Uterus (tissue), 4 donors: ENCODE measurements at places on chromosomes 3 and 15. TPM values are rescaled to one million over a fixed set of nuclear protein-coding genes. Genes with fewer than 3 reads are reported as not detected.

DNA sequence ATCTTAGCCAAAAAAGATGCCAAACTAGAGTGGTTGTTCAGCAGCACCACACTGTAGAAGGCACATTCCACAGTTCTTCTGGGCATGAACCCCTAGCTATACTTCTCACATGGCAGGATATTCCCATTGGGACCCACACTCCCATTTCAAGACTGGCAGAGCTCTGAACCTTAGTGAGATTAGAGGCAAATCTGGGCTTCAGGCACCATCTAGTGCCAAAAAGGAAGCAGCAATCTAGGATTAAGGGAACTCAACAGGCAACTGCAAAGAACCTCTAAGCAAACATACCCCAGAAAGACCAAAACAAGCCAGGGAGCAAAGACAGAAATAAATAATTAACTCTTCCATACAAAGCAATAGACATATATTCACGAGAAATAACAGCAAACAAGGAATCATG, 66.2 kb downstream of the TAFA4 start:
- DNase-seq = no peak

DNA sequence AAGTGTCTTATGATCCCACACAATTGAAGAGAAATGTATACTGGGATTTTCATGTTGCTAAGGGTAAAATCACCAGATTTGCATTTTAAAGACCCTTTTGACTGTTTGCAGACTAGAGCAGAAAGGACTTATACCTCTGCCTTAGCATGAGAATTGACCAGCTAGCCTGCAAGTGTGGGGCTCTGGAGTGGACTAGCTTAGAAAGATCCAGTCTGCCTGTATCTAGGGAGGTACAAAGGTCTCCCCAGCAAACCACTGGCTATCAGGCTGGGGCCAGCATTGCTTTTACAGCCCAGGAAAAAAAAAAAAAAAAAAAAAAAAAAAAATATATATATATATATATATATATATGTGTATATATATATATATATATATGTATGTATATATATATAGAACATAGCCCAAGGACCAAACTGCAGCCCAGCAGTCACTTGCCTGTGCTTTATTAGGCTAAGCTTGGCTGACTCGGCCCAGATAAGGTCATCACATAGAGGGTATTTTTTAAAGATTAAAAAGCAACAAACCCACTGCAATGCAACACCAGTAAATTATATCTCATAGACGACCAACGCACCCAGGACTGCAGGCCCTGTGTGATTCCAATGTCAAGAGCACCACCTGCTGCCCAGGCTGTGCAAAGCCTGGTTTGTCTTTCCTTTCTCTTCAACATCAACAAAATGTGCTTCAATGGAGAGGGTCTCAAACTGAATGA, 63.7 kb downstream of the DCLK3 start:
- DNase-seq = peak; percentile 53

DNA sequence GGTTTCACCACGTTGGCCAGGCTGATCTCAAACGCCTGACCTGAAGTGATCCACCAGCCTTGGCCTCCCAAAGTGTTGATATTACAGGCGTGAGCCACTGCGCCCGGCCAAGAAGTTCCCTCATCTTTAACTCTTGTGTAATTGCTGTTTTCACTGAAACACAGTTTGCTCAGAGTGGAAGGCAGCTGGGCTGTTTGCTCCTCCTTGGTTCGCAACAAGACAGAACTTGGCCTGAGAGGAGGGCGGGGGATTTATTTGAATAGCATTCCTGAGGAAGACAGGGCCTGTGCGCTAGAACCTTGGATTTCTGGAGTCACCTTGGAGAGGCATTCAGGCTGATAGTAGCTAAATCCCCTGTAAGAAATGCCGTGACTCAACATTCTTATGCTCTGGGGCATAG, 226.7 kb upstream of the MCTP2 start:
- peak; percentile 50 for DNase-seq

DNA sequence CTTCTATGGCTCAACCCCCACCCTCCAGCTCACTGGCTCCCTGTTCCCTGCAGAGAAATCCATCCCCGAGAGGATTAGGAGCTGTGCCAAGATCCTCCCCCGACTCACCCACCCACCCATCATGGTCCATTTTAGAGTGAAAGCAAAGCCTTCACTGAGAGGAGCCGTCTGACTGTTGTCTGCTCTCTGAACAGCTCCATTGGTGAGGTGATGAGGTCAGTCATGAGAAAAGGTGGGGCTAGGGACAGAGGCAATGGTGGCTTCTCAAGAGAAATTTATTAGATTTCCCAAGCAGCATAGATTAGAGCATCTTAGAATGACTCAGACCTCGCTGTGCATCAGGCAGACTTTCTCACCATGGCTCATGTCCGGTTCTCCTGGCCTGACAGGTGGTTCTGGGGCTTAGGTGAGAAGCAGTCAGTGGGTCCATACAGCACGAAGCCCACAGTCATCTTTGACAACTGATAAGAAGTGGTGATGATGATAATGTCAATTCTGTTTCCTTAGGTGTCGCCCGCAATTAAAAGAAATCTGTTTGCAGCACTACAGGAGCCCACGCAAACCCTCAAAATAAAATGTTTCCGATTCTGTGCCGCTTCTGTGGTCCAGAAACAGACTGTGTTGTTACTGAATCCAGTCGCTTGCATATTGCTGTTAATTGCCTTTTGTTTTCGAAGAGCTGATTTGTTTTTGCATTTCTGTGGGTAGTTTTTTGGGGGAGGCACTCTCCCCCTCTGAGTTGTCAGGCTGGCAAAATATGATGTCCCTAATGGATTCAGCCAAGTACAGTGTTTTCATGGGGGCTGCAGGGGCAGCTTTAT, 24.8 kb upstream of the RHO start:
- DNase-seq = no peak

The AGBL1 gene
- 0.07 TPM for total RNA-seq

The ASB14 gene
- total RNA-seq = not detected

- DNase-seq = no peak
Measured at GRCh38 chr3:78831446-78831972, 936.3 kb downstream of the ROBO1 start.

The IL17RB gene
- 4.6 TPM for total RNA-seq

- DNase-seq = no peak
Measured at GRCh38 chr3:119417771-119418512, 45.5 kb downstream of the TMEM39A start.

- no peak for DNase-seq
Measured at GRCh38 chr3:188122571-188123169, 31.3 kb upstream of the LPP start.

DNA sequence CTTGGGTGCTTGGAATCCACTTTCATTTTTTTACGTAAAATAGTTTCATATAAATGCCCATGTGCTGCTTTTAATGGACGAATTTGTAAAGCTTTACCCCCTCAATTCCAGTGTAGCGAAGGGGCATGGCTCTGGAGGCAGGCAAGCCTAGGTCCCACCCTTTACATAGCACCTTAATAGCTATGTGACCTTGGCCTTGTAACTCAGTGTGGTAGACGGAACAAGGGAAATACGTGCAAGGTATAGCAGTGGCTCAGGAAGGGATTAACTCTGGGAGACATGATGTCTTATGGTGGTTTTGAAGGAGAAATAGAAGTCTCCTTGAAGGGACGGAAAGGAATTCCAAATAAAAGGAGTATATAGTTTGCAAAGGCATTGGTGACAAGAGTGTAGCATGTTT, 1.4 kb downstream of the SEC61A1 start:
- DNase-seq = no peak

GRCh38 chr3:63032881-63033280, 157.7 kb upstream of the CADPS start:
- no peak for DNase-seq

DNA sequence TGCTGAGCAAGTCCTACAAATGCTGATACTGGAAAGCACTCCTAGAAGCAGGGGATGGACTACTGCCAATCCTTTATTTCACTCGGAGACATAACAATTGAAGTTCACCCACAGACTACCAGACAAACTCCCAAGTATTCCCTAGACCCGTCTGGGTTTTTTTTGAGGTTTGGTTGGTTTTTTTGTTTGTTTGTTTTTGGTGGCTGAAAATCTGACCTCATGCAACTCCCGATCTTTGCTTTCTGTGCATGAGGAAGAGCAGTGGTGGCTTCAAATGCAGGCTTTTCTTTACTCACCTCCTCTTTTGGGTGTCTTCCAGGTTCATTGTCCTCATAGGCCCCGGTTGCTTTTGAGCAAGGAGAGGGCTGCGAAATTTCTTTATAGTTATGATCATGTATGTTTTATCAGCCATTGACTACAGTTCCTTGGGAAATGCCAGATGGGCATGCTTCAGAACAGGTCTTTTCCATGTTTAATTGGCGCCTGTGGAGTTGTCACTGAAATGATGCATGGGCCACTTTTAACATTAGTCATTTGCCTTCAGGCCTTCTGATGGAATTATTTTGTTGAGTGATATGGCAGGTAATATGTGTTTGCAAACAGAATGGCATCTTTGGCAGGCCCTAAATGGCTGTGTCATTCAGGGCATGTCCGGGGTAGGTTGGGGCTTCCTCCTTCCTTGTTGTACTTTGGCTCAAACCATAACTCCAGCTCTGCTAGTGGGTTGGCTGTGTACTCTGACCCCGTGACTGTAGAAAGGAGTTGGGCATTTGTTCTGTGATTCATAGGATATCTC, 81.3 kb upstream of the ZBED2 start:
- no peak for DNase-seq

The CILP gene
- 22.5 TPM for total RNA-seq

GRCh38 chr3:195063581-195064193, 207.3 kb downstream of the XXYLT1 start:
- no peak for DNase-seq

DNA sequence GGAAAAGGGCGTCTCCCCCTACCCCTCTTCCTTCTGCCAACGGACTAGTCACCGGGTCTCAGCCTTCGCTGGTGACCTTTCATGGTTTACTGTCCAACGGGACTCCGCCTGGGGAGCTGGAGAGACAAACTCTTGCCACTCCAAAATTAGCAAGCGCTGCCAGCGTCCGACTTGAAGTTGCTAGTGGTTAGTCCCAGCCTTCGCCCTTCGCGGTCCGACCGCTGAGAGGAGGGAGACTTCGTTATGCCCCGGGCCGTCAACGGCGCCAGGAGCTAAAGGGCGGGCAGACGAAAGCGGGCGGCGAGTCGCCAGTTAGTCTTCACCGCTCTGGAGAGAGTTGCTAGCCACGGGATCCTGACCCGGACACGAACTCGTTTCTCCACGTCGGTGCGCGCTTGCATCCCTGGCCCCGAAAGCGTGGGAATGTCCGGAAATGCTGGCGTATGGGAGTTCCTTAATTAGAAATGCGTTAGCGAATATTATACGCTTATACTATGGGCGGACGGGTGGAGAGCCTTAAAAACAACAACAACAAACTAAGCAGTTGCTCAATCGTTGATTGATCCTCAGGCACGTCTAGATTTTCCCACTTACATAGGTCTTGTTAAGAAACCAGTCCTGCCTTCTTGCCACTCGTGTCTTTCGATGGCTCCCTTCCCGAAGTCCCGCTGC, 716 bp downstream of the SMC4 start:
- DNase-seq = peak; percentile 26

DNA sequence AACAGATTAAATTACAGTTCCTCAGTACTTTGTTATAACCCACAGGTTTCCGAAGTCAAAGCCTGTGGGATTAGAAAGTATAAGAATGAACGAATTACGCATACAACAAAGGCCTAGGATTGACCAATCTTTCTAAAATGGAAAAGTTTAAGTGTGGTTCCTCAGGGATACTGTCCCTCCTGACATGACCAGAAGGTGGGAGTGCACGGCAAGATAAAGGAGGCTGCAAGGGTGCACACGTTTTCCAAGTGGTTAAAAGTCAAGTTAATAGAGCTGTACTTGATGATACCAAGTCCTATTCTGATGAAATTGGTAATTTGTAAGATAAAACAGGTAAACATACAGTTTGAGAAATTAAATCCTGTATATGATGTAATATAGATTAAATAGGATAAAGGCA, 96.2 kb downstream of the ALDH1A2 start:
- DNase-seq = no peak

GRCh38 chr3:131645638-131646037, 142.9 kb upstream of the MRPL3 start:
- no peak for DNase-seq
